Chondrocyte (in vitro differentiated cells): ENCODE measurements at places on chromosomes 2 and 18. TPM values are rescaled to one million over a fixed set of nuclear protein-coding genes. Genes with fewer than 3 reads are reported as not detected.

ACTG2 gene
- total RNA-seq: 173 to 1,480 TPM (median 1,439 TPM) in 3 replicates

LYG1 gene
- total RNA-seq: 0.36 to 0.99 TPM (median 0.57 TPM) in 3 replicates

RPRD1A gene
- total RNA-seq: 35.5 to 45.2 TPM (median 39.8 TPM) in 3 replicates

GKN1 gene
- total RNA-seq: 0.37 TPM in 1 of 3 replicates, not detected in the others

CPLX4 gene
- total RNA-seq: not detected in 3 replicates
